ENCODE measurements at places on chromosomes 2 and 18. TPM values are rescaled to one million over a fixed set of nuclear protein-coding genes. Genes with fewer than 3 reads are reported as not detected.

The DPP4 gene
- total RNA-seq, result 0.69 TPM

The CABYR gene
- 12.5 TPM for total RNA-seq

The ZSWIM2 gene
- total RNA-seq, result not detected

The ZNF519 gene
- 1.9 TPM for total RNA-seq

The CDCA7 gene
- total RNA-seq, result 48.5 TPM

The PLB1 gene
- 2.6 TPM for total RNA-seq

The C18orf54 gene
- total RNA-seq, result 2.9 TPM

The SCN2A gene
- total RNA-seq, result not detected

The PIKFYVE gene
- 7.5 TPM for total RNA-seq

The CHRND gene
- not detected for total RNA-seq

The CYP27C1 gene
- 4.3 TPM for total RNA-seq

The CTNNA2 gene
- total RNA-seq, result 0.89 TPM

The HOXD11 gene
- total RNA-seq, result 7.8 TPM

The GRHL1 gene
- total RNA-seq, result 1.2 TPM

The KCNK3 gene
- 1.7 TPM for total RNA-seq

The NTSR2 gene
- total RNA-seq, result not detected

The UGT1A10 gene
- not detected for total RNA-seq

The DUSP2 gene
- total RNA-seq, result 0.52 TPM

The POMC gene
- not detected for total RNA-seq

The FOSL2 gene
- 39.0 TPM for total RNA-seq

The IL36G gene
- total RNA-seq, result not detected

The DPP10 gene
- total RNA-seq, result not detected

The LYG2 gene
- 0.17 TPM for total RNA-seq

The RND3 gene
- 75.4 TPM for total RNA-seq

The KCNG3 gene
- 0.62 TPM for total RNA-seq

The ALPP gene
- total RNA-seq, result 0.56 TPM

The SULT1C4 gene
- not detected for total RNA-seq

The SERPINB3 gene
- not detected for total RNA-seq
